ENCODE measurements at places on chromosomes 13 and 19. TPM values are rescaled to one million over a fixed set of nuclear protein-coding genes. Genes with fewer than 3 reads are reported as not detected.

Gene NKG7
- polyA plus RNA-seq, result 3.2 TPM

Gene MYADM
- polyA plus RNA-seq, result 9.0 TPM

- H3K27ac ChIP-seq, result no peak overlapping the region
- no peak for DNase-seq
- no peaks in the 10 kb centered on the region for H3K36me3 ChIP-seq
- no peaks in the 10 kb centered on the region for H3K4me1 ChIP-seq
- H3K4me3 ChIP-seq, result peak overlapping the region; percentile 94
- H3K27me3 ChIP-seq, result peaks cover 5% of the 10 kb centered on the region
Observed at GRCh38 chr13:113295776-113296175, 1.3 kb upstream of the LAMP1 start.

DNA sequence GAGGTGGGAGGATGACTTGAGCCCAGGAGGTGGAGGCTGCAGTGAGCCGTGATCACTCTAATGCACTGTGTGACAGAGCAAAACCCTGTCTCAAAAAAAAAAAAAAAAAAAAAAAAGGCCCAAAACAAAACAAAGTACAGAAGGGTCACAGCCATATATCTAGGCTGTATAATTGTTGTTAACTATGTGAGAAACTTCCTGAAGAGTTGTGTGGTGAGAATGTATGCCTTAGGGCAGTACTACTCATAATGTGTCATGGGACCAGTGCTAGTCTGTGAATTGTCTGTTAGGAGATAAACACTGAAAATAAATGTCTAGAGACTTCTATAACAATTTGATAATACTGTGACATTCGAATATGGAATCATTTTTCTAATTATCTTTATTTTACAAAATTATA is 43.1 kb downstream of the PAN3 start:
- no peak overlapping the region for H3K27ac ChIP-seq
- no peaks in the 10 kb centered on the region for H3K27me3 ChIP-seq
- H3K4me1 ChIP-seq, result no peaks in the 10 kb centered on the region
- no peaks in the 10 kb centered on the region for H3K36me3 ChIP-seq

DNA sequence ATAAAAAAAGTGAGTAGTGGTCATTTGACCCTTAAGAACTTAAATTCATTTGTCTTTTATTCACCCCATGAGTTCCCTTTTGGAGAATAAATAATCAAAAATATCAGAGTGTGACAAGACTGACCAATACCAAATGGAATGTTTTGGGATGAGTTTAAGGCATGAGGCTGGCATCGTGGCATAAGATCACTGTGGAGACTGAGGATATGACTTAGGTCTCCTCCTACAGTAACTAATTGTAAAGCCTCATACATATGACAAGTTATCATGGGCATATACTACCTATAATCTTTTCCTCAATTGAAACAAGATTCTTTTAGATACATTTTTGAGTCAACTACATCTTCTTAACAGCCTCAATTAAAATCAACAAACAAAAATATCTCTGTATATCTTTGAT is 782.0 kb downstream of the SLITRK1 start:
- no peaks in the 10 kb centered on the region for H3K4me1 ChIP-seq
- DNase-seq, result no peak
- H3K27me3 ChIP-seq, result no peaks in the 10 kb centered on the region
- H3K36me3 ChIP-seq, result no peaks in the 10 kb centered on the region
- no peak overlapping the region for H3K27ac ChIP-seq

All from sigmoid colon (tissue), 7 donors.